NCI-H1048 (cell line): ENCODE measurements at places on chromosomes 7 and 10.

GRCh38 chr10:98316170-98316569, 48.2 kb upstream of the LOXL4 start:
- no peak for DNase-seq

DNA sequence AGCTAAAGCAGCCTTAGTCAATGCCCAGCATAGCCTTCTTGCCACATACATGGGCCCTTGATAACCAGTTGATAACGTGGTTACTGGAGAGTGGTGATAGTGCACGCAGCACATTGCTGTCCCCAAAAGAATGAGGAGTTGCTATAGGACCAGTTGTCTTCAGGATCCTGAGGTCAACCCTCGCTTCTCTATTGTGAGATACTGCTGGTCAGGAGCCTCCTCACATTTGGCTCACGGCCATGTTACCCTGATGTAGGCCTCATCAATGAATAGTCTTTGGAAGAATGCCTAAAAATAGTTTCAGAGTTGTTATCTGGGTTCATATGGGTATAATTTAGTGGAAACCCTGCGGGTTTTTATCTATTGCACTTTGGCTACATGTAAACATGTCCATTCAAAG, 230.7 kb downstream of the VTI1A start:
- no peak for DNase-seq

- DNase-seq: no peak
These were observed 16.6 kb downstream of the PLAC9 start for GRCh38 chr10:80149123-80149522.

GRCh38 chr10:25804505-25804904, 129.5 kb upstream of the MYO3A start:
- DNase-seq: no peak

- DNase-seq: peak; percentile 22
These were observed 327.6 kb downstream of the TNS3 start for GRCh38 chr7:47254081-47254977.

DNA sequence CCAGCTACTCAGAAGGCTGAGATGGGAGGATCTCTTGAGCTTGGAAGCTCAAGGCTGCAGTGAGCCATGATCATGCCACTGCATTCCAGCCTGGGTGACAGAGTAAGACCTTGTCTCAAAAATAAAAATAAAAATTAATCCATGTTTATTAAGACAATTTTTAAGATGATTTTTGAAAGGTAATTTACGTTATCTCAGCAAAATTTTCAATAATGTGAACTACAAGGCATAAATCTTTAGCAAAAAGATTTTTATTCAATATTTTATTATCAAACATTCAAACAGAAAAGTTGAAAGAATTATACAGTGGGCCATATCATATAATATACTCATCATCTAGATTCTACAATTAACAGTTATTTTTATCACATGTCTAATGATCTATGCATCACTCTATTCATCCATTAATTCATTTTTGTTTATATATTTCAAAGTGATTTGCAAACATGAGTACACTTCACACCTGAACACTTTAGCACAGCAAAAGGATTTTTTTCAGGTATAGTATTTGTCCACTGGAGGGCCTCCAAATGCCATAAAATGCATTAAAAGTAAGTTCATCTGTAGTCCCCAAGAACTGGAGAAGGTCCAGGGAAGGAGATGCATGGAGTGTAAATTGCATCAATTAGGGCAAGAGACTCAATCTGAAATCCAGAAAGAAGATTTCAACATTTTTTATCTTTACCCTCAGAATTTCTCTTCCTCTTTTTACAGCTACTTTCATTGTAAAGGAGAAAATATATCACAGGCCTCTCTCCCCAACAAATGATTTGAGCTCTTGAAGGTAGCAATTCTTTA, 38.6 kb upstream of the RSBN1L start:
- peak; percentile 10 for DNase-seq

DNA sequence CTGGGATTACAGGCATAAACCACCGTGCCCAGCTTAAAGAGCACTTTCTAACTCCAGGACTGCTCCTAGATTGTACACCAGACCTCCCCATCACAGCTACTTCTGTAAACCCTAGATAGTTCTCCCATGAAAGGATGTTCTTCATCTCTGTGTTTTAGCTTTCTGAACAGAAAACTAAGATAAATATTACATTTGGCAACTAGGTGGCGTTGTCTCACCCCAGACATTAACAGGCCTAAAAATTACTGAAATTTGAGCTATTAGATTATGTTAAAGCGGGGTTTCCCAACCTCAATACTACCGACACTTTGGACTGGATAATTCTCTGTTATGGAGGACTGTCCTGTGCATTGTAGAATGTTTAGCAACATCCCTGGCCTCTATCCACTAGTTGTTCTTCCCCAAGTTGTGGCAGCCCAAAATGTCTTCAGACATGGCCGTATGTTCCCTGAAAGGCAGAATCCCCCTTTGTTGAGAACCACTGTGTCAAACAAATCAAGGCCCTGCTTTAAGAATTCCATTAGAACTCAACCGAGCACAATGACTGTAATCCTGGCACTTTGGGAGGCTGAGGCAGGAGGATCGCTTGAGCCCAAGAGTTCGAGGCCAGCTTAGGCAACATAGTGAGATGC, 19.1 kb downstream of the ATOH7 start:
- no peak for DNase-seq

DNA sequence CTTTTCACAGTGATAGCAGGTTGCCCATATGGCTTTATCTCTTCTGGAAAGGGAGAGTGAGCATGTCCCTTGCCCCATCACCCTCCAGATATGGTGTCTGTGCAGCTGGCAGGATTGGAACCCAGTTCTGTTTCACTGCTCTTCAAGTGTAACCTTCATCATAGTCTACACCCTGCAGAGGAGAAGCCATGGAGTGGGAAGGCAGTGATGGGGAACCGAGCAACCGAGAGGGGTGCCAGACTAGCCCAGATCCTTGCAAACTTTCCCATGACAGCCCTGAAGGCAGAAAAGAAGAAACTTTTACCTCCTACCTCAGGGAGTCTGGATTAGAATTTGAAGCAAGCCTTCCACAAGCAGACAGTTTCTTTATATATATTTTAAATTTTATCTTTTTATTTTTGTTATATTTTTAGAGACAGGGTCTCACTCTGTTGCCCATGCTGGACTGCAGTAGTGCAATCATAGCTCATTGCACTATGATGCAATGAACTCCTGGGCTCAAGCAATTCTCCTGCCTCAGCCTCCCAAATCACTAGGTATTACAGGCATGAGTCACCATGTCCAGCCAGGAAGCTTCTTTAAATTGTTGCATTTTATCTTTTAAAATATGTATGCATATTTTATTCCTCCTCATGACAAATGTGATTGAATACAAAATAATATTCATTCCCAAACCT, 133.3 kb downstream of the KCNMA1 start:
- DNase-seq: no peak

DNA sequence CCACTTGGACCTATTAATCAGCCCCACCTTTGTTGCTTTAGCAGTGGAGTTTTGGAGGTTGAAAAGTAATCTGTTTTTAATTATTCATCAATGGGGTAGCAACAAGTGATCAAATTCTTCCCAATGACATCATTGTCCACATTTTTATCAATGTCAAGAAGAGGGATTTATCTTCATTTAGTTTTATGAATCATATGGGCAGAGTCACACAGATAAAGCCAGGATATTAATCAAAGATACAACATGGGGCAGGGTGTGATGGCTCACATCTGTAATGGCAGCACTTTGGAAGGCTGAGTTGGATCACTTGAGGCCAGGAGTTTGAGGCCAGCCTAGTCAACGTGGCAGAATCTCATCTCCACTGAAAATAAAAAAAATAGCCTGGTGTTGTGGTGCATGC, 388.4 kb upstream of the POM121L12 start:
- DNase-seq: no peak

DNA sequence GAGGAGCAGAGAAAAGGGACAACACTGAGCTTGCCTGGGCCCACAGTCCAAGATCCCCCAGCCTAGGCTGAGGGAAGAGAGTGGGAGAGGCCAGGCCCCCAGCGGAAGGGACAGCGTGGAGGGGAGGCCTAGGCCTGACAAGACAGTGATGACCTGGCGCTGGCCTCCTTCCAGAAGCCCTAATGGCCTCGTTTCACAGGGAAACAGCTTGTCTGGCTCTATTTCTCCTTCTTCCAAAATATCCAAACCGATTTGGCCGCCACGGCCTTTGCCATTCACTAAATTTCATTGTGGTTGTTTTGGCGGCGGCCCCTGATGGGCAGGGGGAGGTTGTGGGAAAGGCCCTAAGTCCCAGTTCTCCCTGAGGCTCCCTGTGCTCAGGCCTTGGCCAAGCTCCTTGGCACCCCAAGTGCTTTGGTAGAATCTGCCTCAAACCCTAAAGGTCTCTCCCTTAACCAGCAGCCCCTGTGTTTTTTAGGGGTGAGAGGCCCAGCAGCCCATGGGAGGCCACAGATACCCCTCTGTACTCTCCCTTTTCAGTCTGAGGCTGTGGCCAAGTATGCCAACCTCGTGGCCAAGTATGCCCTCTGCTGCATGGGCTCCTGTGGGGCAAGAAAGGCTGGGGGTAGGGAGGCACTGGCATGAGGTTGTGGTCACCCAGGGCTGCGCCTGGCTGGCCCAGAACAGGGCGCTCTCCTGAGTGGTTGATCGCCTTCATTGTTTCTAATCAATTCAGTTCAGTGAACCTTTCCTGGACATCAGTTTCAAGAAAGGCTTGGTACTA, 37.3 kb downstream of the PAX2 start:
- DNase-seq: no peak

- DNase-seq: no peak
These were observed 569 bp downstream of the ZNF316 start for GRCh38 chr7:6637544-6638229.
